ENCODE measurements at places on chromosomes 16 and 17.

DNA sequence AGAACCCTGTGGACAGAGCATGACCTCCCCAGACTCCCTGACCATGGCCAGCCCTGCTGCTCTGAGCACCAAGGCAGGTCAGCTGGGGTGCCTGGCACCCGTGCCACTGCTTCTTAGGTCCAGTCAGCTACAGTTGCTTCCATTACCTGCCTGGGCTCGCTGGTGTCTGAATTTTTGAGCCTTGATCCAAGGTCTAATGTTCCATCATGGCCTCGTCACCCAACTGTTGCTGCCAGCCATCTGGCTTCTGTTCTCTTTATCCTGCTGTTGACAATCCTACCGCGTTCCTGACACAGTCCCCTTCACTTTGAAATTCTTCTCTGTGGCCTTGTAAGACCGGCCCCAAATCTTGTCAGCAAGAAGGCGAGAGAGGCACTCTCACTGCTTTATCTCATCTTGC is 16.7 kb downstream of the GLYR1 start:
- H3K36me3 ChIP-seq = peaks cover 86% of the 10 kb centered on the region
- DNase-seq = no peak
- no peak overlapping the region for H3K4me3 ChIP-seq
- no peaks in the 10 kb centered on the region for H3K4me1 ChIP-seq

DNA sequence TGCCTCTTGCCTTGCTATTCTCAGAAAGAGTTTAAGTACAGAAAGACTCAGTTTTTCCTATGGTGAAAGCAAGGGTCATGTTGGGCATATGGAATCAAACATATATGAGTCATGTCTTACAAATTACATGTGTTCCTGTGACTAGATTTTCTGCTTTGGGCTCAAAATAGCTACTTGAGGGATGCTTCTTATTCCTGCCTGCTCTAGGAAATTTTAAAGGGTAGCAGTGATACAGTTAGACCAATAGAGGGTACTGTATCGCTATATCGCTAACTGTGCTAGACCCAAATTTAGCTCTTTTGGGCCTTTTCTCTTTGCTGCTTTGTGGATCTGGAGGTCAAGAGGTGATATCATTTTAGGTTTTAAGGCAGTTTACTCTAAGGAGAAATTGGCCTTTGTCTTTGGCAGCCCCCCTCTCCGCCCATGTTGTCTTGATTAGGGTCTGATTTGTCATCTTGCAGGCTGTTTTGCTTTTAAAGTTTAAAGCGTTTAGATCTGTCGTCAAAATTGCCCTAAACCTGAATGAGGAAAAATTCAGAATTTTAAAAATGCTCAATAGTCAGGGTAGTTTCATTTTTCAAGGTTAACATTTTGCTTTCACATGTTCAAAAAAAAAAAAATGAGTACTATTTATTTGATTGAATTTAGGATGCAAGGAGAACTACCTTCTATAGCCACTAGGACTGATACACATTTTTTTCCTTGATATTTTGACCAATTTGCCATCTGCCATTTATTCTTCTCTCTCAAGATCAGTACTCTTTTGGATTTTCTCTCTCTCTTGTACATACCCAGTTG is 8.8 kb downstream of the NFATC3 start:
- no peak overlapping the region for H3K4me3 ChIP-seq
- H3K36me3 ChIP-seq = no peaks in the 10 kb centered on the region

DNA sequence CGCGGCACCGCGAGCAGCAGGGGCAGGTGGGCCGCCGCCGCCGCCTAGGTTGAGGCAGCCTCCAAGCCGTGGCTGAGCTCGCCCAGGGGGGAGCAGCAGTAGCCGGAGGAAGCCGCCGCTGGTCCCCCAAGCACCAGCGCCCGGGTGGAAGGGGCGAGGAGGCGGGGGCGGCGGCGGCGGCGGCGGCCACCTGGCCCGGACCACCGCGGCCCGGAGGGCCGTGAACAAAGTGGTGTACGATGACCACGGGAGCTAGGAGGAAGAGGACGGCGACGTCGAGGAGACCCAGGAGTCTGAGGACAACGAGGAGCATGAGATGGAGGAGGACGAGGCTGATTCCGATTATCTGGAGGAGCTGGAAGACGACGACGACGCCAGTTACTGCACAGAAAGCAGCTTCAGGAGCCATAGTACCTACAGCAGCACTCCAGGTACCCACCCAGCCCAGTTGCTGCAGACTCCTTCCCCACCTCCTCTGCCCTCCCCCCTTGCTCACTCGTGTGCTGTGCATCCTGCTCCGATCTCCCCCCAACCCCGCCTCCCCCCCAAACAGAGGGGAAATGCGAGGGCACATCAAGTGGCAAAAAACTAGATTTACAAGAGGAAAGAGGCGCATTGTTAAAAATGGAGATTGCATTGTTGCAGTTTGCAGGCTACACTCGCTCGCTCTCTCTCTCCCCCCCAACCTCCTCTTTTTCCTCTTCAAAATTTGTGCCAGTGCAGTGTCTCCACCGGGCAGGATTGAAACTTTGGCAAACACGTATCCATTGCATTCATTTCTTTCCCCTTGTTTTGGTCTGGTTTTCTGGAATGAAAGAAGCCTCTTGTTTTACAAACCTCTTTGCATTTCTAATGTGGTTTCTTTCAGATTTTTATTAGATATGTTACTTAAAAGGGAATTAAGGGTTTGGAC is 41.8 kb upstream of the AMZ2 start:
- H3K27ac ChIP-seq = peak overlapping the region; percentile 74
- H3K4me3 ChIP-seq = peak overlapping the region; percentile 91

DNA sequence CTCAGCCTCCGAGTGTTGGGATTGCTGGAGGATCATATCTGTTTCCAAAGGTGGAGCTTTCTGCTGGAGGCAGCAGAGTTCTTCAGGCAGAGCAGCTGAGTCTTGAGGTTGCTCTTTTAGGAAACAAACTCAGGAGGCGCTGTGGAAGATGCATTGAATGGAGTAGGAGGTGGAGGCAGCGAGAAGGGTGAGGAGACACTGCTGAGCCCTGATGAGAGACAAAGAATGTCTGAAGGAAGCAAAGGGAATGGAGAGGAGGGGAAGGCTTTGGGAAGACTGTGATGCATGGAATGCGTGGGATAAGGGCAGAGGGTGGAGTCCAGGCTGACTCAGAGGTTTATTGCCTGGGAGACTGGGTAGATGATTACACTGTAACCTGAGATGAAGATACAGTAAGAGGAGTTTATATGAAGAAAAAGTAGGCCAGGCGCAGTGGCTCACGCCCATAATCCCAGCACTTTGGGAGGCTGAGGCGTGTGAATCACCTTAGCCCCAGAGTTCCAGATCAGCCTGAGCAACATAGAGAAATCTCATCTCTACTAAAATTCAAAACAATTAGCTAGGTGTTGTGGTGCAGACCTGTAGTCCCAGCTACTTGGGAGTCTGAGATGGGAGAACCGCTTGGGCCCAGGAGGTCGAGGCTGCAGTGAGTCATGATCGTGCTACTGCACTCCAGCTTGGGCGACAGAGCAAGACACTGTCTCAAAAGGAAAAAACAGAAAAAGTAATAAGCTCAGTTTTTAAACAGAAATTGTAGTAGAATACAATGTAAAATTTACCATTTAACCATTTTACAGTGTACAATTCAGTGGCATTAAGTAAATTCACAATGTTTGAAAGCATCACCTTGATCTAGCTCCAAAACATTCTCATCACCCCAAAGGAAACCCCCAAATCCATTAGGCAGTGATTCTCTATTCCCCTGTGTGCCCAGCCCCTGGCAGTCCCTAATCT is 17.8 kb upstream of the TMEM219 start:
- H3K4me3 ChIP-seq = no peak overlapping the region
- no peak overlapping the region for H3K27ac ChIP-seq
- no peaks in the 10 kb centered on the region for H3K4me1 ChIP-seq
- no peaks in the 10 kb centered on the region for H3K27me3 ChIP-seq

- no peaks in the 10 kb centered on the region for H3K36me3 ChIP-seq
- H3K4me1 ChIP-seq = peaks cover 3% of the 10 kb centered on the region
- no peak overlapping the region for H3K27ac ChIP-seq
- H3K27me3 ChIP-seq = no peaks in the 10 kb centered on the region
- H3K4me3 ChIP-seq = no peak overlapping the region
Observed at GRCh38 chr16:56353054-56353921, 72.1 kb downstream of the AMFR start.

GRCh38 chr17:41490000-41490990 is 585 bp upstream of the KRT36 start:
- H3K36me3 ChIP-seq = no peaks in the 10 kb centered on the region
- H3K27ac ChIP-seq = no peak overlapping the region
- DNase-seq = no peak
- H3K4me1 ChIP-seq = no peaks in the 10 kb centered on the region
- no peak overlapping the region for H3K4me3 ChIP-seq

DNA sequence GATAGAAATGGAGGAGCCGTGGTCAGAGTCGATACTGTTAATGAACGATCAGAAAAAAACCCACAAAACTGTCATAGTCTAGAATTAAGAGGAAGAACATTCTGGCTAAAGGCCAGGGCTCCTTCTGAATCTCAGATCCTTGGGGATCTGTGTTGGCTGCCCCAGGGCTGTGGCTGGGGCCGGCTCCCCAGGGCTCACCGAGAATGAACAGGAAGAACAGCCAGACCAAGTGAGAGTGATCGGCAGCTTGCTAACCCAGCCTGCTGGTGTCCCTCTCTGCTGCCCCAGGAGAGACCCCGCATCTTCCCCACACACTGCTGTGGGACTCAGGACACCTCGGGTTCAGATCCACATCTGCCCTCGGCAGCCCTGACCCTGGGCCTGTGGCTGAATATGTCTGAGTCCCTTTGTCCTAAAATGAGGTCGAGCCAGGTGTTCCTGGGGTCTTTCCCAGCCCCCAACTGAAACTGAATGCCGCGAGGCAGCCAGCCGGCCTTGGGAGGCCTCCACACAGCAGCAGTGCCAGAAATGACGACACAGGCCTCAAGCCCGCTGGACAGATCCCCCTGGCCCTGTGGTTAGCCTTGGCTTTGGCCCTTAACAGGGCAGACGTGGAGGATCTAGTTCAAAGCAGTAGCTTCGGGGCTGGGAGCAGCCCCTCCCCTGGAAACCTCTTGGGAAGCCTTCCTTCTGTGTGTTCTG is 23.9 kb upstream of the CLEC18A start:
- H3K36me3 ChIP-seq = peaks cover 22% of the 10 kb centered on the region
- peak overlapping the region; percentile 96 for H3K27ac ChIP-seq
- peak overlapping the region; percentile 53 for H3K4me3 ChIP-seq
- H3K27me3 ChIP-seq = no peaks in the 10 kb centered on the region

DNA sequence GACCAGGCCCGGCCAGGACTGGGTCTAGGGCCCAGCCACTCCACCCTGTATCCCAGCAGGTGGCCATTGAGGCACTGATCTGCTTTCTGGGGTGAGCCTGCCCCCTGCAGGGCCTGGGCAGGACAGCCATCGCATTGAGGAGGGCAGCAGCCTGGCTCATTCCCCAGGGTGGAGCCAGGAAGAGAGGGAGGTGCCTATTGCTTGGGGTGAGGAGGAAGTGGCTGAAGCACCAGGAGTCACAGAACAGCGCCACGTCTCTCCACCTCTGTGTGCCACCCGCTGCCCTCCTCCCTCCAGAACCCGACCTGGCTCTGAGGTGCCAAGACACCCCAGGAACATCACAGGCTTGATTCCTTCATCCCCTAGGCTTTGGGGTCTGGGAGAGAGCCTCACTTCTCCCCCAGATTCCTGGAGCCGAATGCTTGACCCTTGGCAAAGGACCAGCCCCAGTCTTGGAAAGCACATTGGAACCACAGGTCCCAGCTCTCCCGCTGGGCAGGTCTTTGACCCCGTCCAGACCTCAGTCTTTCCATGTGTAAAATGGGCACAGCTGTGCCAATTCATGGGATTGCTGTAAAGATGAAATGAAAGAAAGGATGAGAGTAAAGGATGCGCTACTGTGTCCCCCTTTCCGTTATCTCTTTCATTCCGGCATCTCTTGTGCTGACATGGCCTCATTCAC is 7.2 kb upstream of the KRT36 start:
- no peaks in the 10 kb centered on the region for H3K36me3 ChIP-seq
- no peaks in the 10 kb centered on the region for H3K27me3 ChIP-seq
- no peaks in the 10 kb centered on the region for H3K4me1 ChIP-seq
- DNase-seq = peak; percentile 23
- no peak overlapping the region for H3K4me3 ChIP-seq

DNA sequence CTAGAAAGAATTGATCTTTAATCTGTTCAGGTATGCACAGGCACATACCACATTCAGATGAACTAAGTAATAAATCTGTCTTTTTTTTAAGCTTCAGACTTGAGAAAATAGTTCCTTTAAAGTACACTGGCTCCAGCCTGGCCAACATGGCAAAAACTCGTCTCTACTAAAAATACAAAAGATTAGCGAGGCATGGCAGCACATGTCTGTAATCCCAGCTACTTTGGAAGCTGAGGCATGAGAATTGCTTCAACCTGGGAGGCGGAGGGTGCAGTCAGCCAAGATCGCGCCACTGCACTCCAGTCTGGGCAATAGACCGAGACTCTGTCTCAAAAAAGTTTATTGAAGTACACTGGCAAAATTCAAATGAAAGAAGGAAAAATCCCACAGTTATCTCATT is 111.0 kb upstream of the NETO2 start:
- H3K27ac ChIP-seq = no peak overlapping the region
- H3K4me1 ChIP-seq = no peaks in the 10 kb centered on the region
- H3K4me3 ChIP-seq = no peak overlapping the region
- peaks cover 2% of the 10 kb centered on the region for H3K36me3 ChIP-seq
- no peaks in the 10 kb centered on the region for H3K27me3 ChIP-seq

DNA sequence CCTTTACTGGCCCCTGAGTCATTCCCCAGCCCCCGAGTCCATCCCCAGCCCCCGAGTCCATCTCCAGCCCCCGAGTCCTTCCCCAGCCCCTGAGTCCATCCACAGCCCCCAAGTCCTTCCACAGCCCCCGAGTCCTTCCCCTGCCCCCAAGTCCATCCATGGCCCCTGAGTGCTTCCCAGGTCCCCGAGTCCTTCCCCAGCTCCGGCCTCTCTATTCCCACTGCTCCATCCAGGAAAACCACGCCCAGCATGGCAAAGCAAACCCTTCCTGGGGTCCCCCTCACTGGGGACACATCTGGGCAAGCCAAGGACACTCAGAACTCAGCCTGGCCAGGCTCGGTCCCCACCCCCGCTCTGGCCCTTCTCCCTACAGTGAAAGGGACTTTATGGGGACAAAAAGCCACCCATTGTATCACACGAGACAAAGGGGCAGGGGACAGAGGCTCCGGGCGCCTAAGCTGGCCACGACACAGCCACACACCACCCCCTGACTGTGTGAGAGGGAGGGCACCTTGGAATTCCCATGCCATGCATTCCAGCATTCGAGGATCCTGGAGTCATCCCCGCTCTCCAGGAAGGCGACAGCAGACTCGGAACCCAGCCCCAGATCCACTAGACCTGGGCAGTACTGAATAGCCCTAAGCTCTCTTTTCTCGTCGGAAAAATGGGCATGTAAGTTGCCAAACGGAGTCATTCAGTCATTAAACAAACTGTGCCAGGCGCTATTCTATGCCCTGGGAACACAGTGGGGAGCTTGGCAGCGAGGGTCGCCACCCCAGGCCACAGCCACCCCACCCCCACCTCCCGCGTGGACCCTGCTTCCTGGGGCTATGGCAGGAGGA is 14.0 kb downstream of the PLLP start:
- no peak overlapping the region for H3K4me3 ChIP-seq
- DNase-seq = no peak
- H3K27ac ChIP-seq = no peak overlapping the region
- no peaks in the 10 kb centered on the region for H3K27me3 ChIP-seq
